ENCODE measurements at places on chromosomes 13 and 19.
A peak's percentile ranks its signal among the peaks of the same experiment; 100 is the strongest.

DNA sequence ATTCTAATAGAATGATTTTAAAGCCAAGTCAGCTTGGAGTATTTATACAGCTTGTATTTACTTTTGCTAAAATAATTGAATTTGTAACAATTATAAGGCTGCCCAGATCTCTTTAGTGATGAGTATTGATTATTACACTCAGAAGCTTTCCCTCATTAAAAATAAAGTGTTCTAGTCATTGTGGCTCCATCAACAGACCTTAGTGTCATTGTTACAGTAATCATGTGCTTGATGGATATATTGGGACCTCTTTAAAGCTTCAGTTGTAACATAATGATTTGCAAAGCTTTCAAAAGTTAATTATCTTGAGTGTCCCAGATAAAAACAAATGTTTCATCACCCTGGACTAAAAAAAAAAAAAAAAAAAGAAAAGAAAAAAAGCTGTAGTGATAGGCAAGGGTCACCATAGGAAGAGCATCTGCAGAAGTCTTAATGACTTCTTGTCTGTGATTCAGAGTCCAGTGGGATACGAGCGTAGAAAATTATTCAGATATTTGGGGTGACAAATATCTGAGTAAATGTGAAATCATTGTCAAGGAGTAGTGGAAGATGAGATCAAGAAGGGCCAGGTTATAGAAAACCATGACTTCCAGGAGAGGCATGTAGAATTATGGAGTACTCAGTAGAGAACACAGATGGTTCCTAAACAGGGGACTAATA lies 369.6 kb downstream of the DCT start:
- DNase-seq: no peak

DNA sequence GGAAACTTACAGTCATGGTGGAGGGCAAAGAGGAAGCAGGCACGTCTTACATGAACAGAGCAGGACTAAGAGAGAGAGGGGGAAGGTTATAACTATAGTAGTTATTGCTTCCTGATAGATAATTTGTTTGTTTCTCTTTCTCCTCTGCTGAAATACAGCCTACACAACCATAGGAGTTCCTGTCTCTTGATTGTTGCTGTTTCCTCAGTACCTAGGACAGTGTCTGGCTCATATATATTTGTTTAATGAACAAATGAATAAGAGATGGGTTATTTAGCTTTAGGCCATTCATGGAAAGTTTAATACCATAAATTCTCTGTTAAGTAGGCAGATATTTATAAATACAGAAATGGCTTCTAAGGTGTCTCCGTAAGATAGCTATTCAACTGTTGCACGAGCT lies 95.2 kb downstream of the PCCA start:
- DNase-seq: no peak

DNA sequence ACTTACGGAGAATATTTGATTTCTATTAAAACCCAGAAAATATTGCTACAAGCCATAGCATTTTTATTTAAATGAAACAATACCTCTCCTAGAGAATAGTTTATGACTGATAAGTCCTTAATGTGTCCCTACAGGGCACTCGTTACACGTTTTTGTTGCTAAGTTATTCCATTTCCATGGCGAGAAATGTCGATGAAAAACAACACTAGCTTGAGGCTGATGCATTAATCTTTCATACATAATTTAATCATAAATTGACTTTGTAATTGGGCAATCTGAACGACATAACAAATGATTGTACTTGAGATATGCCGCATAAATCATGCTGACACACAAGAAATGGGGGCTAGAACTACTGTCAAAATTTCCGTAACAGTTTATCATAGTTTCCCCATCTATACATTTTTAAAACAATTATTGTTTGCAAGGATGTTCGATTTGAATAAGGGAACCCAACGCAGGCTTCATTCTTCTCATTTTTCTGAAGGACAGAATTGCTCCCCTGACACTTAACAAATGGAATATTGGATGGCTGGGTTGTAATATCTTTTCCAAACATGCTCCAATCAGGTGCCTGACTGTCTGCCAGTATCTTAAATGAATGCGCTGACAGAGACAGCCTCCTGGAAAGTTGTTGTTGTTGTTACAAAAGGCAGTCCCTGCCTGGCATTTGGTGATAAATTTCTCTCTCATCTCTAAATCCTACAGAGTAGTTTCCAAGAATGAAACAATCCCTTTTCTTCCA lies 61.9 kb downstream of the FLT1 start:
- no peak for DNase-seq

DNA sequence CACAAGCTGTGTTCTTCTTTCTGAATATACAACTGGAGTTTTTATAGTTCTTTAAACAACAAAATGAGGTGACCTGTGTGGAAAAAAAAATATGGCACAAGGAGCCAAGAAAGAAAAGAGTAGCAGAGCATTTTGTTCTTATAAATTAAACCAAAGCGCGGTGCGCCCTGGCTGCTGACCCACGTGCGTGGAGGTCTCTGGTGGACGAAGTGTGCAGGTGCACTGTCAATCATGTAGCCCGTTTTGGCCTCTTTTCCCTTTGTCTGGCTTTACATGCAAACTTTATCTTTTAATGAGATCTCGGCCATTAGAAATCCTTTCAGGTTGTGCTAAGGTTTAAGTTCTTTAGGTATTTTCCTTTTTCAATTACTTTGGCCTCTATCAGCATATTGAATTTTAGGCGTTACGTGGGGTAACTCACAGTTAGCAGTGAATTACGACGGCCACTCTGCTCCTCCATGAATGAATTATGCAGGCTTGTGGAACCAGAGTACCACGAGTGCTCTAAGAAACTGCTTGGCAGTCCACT lies 443.9 kb upstream of the SLC10A2 start:
- no peak for DNase-seq

- DNase-seq: no peak
Observed at GRCh38 chr13:23991119-23991518, 93.8 kb upstream of the C1QTNF9B start.

GRCh38 chr13:106536244-106537034 lies 977 bp upstream of the EFNB2 start:
- peak; percentile 89 for DNase-seq

GRCh38 chr13:59746291-59746962 lies 417.3 kb downstream of the DIAPH3 start:
- DNase-seq: no peak

DNA sequence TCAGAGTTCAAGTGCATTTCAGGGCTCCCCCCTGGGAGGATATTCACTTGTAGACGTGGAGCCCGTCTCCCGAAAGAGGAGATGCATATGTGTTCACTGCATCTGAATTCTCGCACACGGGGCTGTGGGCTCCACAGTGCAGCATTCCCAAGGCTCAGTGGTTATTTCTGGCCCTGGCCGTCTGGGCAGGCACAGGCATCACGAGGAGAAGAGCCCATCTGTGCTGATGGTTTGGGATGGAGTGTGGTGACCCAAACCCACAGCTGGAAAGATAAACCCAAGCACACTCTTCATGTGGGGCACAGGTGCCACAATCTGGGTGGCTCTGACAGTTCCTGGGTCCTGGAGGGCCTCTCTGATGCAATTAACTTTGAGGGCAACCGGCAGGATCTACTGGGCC lies 242.1 kb downstream of the TSHZ3 start:
- no peak for DNase-seq

- no peak for DNase-seq
Observed at GRCh38 chr19:11050323-11051114, 38.7 kb upstream of the LDLR start.

DNA sequence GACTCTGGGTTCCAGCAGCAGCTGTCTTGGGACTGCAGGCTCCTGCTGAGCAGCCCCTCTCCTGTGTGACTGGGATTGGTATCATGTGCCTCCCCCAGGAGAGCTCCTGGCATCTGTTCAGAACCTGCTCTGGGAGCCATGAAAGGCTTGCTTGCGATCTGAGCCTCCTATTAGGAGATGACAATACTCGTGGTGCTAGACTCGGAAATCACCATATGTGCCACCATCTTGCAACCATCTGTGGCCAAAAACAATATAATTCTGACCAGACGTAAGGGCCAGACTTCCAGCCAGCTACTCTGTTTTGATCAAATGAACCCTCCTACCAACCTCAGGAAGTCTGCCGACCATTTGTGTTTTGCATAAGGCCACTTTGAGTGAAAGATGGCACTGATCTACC lies 484.7 kb downstream of the IRS2 start:
- peak; percentile 11 for DNase-seq

DNA sequence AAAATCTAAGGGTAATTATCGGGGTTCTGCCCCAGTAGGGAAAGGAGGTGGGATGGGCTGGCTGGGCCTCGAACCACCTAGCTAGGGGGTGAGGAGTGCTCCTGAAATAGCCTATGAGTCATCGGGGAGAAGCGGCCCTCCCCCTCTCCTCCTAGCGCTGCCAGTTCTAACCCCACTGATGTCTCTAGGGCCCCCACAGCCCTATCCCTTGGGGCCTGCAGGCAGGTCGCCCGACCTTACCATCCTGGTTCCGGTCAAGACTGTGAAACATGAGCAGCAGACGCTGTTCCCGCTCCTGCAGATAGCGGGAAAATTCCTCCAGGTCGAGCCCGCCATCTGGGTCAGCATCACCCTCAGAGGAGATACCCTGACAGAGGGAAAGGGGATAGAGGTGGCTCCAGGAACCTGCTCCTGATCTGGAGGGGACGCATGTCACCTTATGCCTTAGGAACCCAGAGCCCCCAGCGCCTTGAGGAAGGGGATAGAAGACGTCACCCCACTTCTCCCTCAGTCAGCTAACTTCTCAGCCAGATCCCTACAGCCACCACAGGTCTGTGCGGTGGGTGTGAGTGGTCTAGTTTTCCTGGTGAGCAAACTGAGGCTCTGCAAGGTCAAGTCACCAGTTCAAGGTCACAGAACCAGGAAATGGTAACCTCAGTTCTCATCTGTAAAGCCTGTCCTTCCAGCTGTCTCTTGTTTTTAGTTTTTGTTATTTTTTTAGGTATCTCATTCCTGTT lies 1.5 kb downstream of the SLC25A23 start:
- DNase-seq: no peak

DNA sequence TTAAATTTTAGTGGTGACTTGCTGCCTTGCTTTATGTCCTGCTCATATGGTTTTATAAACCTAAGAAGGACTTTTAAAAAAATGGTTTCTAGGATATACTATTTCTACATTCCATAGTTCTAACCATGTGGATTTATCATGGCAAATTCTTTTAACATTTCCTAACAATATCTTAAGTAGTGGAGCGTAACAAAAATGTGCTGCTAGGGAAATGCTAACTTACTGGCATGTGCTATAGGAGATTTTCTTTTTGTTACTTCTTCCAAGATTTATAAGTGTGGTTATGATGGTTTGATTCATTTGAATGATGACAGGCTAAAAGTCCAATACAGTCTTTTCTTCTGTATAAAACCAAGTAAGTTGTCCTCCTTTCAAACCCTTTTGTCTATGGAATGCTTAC lies 713.7 kb downstream of the SLITRK1 start:
- DNase-seq: no peak

GRCh38 chr13:43343645-43344044 lies 320.3 kb downstream of the DNAJC15 start:
- no peak for DNase-seq

GRCh38 chr13:23159760-23160637 lies 20.8 kb upstream of the SGCG start:
- DNase-seq: no peak

- DNase-seq: no peak
Observed at GRCh38 chr13:94706101-94706842, 6.1 kb downstream of the SOX21 start.

- DNase-seq: no peak
Observed at GRCh38 chr19:56403261-56403660, 871 bp upstream of the ZNF583 start.

- DNase-seq: no peak
Observed at GRCh38 chr13:22789916-22790315, 390.9 kb upstream of the SGCG start.

GRCh38 chr13:40024204-40024966 lies 368.9 kb downstream of the COG6 start:
- DNase-seq: no peak

- no peak for DNase-seq
Observed at GRCh38 chr19:55640577-55641425, at the start of gene ZNF580. ZNF580 (plus strand) TSS chr19:55641002; CDS start chr19:55642509, 1,507 bp downstream.

GRCh38 chr19:10502524-10503001 lies 593 bp downstream of the KEAP1 start:
- DNase-seq: peak; percentile 92

DNA sequence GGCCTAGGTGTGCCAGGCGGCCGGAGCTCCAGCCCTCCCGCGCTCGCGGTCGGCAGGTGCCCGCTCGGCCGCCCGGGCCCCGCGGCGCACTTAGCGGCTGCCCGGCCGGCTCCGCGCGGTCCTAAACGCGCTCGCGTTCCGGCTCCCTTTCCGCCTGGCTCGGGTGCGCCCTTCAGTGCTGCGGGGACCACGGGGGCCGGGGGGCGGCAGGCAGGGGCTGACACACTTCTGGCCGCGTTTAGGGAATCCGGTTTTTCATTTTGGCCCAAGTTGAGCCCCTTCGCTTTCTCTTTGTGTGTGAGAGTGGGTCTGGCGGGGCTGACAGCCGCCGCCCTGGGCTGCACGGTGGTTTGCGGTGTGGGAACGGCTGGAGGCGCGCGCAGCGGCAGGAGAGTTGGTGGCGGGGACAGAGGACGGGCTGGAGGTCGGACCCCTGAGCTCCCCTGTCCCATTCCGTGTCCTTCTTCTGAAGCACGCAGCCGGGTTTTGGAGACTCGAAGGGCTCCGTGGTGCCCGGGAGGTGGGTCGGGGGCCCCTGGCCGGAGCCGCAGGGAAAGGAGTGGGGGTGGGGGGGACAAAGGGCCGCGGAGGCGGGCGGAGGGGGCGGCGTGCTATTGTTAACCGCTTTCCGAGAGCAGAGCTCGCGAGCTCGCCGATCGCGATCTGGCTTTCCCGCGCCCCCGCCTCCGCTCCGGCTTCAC lies 3.1 kb downstream of the FGF9 start:
- DNase-seq: peak; percentile 56

- no peak for DNase-seq
Observed at GRCh38 chr13:99977912-99978798, 3.4 kb upstream of the ZIC2 start.

DNA sequence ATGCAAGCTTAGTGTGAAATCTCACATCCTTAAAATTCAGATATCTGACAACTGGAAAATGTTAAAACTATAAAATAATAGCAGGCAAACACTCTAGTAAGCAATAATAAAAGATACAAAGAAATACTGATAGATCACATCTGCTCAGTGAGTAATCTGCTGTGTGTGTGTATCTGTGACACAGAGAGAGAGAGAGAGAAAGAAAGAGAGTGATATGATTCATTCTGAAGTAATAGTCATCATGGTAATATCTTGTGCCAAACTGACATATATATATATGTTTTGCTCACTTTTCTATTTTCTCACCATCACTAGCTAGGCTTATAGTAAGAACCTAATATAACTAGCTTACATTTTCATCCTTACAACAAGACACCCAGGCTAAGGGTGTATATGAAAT lies 288.0 kb upstream of the SLITRK6 start:
- no peak for DNase-seq

- DNase-seq: no peak
Observed at GRCh38 chr13:24670961-24671381, 9.2 kb upstream of the ATP12A start.

- DNase-seq: no peak
Observed at GRCh38 chr19:27751044-27751391, 1461.9 kb downstream of the UQCRFS1 start.

Data from NCI-H1092 (cell line).